ENCODE measurements at places on chromosomes 2 and 18.

DNA sequence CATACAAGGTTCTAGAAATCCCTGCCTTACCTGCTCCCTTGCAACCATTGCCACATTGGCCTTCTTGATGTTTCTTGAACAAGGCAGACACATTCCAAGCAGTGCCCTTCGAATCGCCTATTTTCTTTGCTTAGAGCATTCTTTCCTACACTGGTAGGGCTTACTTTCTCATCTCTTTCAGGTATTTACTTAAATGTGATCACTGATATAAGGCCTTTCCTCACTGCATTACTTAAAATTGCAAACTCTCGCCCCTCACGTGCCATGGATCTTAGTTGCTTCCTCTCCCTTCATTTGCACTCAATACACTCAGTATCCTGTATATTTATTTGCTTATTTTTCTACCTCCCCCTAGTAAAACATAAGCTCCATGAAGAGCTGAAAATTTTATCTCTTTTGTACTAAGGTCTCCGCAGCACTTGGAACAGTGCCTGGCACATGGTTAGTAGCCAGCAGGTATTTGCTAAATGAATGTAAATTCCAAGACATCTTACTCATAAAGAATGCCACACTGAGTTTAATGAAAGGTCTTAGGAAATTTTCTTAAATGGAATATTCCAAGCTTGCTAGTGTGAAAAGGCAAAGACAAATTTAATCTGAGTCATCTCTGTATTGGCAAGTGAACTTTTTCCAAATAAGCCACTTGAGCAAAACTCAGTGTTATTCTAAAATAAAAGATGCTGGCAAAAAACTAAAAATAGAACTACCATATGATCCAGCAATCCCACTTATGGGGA lies 42.4 kb upstream of the FIGN start:
- DNase-seq: peak; percentile 96

DNA sequence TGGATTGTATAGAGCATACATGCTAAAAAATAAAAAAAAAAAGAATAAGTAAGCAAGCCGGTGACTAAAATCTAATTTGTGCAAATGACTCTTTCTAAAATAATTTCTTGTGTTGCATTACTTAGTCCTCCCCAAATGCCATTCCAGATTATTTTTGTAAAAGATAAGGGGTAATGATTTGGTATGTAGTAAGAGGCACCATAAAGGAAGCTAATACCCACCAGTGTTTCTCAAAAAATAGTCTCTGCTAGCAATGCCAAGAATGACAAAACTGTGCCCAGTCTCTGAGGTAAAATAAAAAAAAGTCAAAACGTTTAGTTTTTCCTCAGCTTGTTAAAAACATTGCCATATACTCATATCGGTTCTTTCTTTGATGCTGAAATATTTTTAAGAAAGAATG lies 2.7 kb downstream of the METTL5 start:
- no peak for DNase-seq

DNA sequence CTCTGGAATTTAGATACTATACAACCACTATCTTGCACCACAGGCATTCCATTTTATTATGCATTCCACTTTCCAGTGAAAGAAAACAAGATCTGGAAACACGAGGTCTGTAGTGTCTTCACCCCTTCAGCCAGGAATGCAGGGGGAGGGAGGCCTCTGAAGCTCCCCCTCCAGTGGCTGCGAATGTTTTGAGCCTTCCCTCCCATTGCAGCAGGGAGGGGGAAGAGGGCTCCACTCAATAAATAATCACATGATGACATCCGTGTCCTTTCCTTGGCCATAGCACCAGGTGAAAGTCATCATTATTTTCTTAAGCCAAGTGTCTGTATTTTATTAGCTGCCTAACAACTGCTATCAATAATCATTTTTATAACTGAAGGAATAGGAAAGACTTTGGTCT lies 38.6 kb downstream of the ALPK2 start:
- peak; percentile 91 for DNase-seq

DNA sequence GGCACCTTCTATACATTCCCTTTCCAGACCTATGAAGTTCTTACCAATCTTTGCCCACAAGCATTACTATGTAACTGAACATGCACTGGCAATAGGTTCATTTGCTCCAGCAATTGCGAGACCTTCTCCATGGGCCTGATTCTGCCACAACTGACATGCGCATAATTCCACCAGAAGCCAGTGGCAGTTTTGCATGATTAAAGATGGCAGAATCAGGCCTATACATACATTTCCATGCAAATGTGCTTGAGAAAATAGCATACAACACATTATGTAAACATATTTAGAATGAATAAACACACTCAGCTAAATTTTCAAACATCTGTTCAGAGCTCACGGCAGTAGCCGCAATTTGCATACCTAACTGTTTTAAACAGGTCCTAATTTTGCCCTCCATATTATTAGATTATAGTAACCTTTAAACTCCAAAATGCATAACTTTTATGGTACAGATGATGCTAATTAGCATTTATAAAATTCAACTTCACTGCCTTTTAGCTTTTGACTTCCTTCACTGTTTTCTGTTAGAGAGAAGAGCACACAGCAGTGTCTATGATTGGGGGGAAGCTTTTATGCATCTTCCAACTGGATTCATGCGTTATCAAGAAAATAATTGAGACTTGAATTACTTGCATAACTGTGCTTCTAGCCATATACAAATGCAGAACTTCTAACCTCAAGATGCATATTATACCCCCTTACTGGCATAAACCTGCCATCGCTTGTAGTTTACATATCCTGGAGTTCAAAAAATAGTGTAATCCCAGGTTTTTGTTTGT lies 155.3 kb upstream of the CDH19 start:
- no peak for DNase-seq

DNA sequence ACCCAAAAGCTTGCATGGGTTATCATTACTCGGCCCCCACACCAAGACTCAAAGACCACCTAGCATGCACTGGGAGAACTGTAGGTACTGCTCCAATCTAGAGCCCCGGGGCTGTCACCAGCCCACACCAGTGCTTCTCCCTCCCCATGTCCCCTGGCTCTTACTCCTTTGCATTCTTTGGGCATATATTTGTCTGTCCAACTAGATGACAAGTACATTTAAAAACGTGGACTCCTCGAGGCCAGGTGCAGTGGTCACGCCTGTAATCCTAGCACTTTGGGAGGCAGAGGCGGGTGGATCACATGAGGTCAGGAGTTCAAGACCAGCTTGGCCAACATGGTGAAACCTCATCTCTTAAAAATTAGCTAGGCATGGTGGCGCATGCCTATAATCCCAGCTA lies 7.8 kb downstream of the AFG3L2 start:
- DNase-seq: no peak

DNA sequence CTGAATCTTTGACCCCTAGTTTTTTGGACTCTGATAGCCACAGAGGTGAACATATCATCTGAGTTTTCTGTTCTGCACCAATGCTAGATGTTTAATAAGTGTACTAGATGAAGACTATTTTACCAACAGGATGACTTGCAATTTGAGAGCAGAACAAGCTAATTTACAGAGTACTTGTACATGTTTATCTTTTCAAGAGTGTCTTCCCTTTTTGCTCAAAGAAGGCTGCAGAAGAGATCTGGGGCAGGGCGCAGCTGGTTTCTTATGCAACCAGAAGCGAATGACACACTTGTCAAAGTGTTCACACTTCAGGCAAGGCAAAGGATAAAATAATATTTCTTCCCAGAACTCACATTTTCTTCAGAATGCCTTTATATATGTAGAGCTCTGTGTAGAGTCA lies 86.0 kb downstream of the VWA3B start:
- no peak for DNase-seq

DNA sequence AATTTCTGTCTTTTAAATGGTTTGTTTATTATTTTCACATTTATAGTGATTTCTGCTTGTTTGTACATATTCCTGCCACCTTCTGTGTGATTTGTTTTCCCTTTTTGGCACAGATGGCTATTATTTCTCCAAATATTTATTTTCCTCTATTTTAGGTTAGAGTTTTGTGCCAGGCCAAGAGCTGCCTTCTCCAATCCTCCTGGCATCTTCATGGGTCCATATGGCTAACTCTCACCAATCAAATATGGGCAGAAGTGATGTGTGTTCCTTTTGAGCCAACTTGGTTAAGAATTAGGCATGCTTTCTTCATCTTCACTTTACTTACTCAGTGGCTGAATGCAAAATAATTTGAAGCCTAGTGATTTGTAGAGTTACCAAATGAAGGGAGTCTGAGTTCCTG lies 697.1 kb upstream of the CELF4 start:
- DNase-seq: no peak

- no peak for DNase-seq
Observed at GRCh38 chr18:59665057-59666006, 31.9 kb downstream of the CCBE1 start.

DNA sequence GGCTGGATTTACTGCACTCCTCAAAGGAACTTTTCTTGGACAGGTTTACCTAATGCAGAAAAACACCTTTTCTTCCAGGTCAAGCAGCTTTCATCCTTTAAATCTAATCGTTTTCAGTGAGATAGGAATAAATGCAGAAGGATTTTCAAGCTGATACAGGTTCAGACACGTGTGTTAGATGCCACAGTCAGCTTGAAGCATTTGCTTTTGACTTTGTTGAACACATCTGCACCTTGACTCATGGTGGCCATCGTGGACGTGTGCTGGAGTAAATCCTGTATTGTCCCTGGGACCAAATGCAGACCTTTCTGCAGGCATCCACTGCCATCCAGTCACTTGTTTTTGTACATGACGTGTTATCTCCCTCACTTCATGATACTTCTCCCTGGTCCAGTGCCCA lies 61.9 kb downstream of the KLHL29 start:
- no peak for DNase-seq

- DNase-seq: no peak
Observed at GRCh38 chr2:46300406-46300832, 3.2 kb downstream of the EPAS1 start.

DNA sequence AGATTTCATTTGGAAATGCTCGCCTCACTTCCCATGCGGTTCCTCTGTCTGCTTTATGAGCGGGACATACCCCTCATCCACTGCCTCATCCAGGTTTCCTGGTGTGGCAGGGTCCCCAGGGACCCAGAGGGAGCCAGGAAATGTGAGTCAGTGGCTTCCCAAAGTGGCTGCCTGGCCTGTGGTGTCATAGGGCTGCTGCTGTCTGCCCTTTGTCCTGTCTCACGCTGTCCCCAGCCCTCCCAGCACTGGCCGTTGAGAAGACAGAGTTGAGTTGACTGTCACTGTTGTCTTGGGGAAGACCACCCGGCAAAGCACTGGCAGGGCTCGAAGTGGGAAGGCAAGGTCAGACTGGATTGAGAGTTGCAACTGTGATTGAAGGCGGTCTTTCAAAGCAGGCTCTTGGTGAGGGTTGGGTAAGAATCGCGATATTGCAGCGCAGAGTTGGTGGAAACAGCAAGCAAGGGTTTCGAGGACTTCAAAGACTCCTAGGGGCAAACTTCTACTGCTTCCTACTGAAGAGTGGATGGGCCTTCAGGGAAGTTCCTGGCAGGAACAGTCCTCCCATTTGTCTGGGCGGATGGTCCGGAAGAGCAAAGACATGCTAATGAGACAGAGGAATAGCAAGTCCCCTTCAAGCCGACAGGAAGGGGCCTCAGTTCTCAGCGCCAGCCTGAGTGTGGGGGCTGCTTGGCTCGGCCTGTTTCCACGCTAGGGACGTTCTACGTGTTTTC lies 33.9 kb downstream of the RAB31 start:
- no peak for DNase-seq

- DNase-seq: no peak
Observed at GRCh38 chr2:58926112-58926511, 685.0 kb upstream of the FANCL start.

DNA sequence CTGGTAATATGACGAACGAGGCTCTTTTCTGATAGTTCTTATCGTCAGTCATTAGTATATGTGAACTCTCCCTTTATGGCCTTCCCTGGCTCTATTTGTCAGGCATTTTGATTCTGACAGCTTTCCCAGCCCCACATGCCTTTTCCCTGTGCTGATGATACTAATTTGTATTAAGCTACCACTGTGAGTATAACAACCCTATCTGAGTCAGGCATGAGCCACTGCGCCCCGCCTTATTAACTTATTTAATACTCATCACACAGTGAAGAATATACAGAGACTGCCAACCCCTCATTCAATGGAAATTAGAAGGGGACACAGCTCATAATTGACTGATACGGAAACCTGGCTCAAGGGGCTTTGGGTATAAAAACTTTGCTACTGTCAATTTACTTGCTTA lies 140.0 kb downstream of the NETO1 start:
- no peak for DNase-seq

GRCh38 chr18:44729631-44730101 lies 49.0 kb downstream of the SETBP1 start:
- DNase-seq: no peak

- DNase-seq: no peak
Observed at GRCh38 chr2:69674316-69674670, 30.8 kb upstream of the AAK1 start.

DNA sequence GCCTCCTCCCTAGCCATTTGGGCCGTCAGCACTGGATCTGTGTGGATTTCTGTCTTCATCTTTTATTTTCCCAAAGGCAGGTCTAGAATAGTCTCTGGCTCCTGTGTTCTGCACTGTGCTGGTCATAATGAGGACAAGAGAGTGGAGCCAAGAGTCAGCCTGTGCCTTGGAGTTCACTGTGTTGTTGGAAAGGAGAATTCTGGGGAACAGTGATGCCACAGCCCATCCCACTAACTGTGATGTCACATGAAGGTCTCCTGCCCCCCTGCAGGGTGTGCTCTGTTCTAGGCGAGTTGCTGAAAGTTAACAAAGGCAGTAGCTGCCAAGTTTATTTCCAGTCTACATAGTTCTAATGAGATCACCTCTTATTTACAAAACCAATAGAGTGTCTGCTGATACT lies 248.5 kb downstream of the TPGS2 start:
- DNase-seq: no peak

DNA sequence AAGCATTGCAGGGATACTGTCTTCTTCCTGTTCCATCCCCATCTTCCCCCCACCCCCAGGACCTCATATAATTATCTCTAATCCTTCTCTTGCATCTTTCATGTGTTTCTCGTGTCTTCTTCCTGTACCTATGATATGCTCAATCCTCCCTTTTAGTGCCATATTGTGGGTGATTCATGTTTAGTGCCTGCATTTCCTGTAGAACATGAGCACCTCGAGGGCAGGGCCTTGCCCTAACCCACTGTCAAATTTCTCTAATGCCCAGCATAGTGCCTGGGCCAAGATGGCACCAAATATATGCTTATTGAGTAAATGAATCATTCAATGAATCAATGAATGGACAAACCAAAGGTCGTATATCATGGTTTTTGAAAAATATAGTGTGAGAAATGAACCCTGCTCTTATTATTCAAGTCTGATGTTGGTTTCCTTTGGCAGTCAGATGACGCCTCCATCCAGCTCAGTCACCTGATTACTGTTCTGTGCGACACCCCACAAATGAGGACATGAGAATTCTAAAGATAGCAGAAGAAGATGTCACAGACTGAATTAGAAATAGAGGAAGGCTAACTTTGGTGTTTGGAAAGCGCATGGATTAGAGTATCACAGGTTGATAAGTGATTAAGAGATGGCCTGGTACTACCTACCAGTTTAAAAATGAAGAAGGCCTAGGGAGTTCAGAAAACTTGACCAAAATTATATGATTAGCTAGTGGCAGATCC lies 278.4 kb downstream of the PRKCE start:
- DNase-seq: no peak

- DNase-seq: no peak
Observed at GRCh38 chr2:48249025-48249424, 280.9 kb upstream of the STON1 start.
